RCC 7860 (cell line): ENCODE measurements at places on chromosomes 5 and 9.

- no peak for DNase-seq
These were observed 50.8 kb downstream of the CTSL start for GRCh38 chr9:87776481-87777379.

GRCh38 chr5:109546461-109546860 is 136.7 kb upstream of the PJA2 start:
- no peak for DNase-seq

- no peak for DNase-seq
These were observed 226.5 kb upstream of the MAP3K1 start for GRCh38 chr5:56588636-56589480.

DNA sequence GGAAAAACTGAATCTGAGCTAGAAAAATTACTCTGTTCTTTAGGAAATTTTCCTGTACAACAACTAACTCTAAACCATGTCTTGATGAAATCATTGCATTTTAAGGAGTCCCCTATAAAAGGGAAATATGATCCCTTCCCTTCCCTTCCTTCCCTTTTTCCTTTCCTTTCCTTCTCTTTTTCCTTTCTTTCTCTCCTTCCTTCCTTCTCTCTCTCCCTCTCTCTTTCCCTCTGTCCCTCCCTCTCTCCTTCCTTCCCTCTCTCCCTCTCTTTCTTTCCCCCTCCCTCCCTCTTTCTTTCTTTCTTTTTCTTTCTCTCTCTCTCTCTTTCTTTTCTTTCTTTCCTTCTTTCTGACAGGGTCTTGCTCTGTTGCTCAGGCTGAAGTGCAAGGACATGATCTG is 42.2 kb upstream of the MYO10 start:
- DNase-seq = no peak

GRCh38 chr5:135446615-135447014 is 533 bp downstream of the DCANP1 start:
- no peak for DNase-seq

- no peak for DNase-seq
These were observed 100.9 kb downstream of the GDNF start for GRCh38 chr5:37738865-37739488.

- DNase-seq = no peak
These were observed 1.4 kb upstream of the CEL start for GRCh38 chr9:133060417-133060841.

DNA sequence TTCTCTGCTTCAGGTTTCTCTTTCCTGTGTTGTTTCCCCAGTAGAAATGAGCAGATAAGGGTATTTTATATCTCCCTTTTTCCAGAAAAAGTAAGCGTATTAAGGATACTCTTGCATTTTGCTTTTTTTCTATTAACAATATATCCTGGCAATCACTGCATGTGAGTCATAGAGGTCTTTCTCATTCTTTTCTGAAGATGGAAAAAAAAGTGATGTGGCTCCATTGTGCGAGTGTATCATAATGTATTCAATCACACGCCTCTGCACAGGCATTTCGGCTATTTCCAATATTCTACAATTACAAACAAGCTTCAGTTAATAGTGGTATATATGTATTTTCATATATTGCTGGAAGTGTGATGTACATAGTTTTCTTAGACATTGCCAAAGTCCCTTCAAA is 155.9 kb downstream of the MED27 start:
- no peak for DNase-seq

DNA sequence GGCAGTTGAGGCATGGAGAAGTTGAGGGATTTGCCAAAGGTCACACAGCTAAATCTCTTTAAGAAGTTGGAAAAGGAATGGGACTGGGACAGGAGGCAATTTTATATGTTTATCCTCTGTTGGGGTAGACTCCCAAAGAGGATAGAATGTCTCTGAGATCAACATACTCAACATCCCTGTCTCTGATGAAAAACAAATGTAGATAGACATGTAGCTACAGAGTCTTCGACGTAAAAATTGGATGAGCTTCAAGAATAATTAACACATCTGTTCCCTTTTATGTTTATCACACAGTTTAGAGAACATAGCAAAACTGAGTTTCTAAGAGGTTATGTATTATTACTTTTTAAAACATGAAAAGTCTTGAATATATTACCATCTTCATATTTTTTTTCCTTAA is 204.6 kb upstream of the CD180 start:
- no peak for DNase-seq

GRCh38 chr9:22240619-22241018 is 206.0 kb upstream of the DMRTA1 start:
- peak; percentile 42 for DNase-seq

DNA sequence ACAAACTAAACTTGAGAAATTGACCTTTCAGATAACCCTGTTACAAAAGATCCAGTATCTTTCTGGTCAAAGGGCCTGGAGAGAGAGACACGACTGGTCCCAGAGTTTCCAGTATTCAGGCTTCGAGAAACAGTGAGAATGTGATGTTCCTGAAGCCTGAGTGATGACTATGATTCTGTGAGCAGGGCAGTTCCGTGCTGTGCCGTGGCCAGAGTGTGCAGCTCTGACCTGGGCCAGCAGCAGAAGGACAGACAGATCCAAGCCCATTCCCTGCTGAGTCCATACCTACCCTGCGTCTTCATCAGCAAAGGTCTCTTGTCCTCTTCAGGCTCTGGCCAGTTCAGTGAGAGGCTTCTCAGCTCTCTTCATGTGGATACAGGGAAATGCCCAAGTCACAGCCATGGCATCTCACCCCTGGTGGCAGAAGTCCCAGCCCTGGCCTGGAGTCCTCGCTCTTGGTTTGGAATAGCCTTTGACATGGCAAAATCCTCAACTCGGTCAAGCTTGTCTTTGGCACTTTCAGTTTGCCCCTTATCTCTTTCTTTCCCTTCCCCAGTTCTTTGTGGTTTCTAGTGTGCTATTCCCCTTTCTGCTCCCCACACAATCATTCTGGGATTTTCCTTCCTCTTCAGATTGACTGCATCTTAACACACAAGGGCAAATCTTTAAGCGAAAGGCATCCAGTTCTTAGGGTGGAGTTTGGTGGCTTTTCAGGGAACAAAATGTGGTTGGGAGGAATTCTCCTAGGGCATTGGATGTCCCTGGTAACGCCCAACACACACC is 107.7 kb downstream of the LIFR start:
- DNase-seq = peak; percentile 10

- DNase-seq = no peak
These were observed 896.6 kb downstream of the TLE1 start for GRCh38 chr9:80792726-80793125.

GRCh38 chr5:104325356-104325755 is 762.8 kb upstream of the NUDT12 start:
- DNase-seq = no peak

DNA sequence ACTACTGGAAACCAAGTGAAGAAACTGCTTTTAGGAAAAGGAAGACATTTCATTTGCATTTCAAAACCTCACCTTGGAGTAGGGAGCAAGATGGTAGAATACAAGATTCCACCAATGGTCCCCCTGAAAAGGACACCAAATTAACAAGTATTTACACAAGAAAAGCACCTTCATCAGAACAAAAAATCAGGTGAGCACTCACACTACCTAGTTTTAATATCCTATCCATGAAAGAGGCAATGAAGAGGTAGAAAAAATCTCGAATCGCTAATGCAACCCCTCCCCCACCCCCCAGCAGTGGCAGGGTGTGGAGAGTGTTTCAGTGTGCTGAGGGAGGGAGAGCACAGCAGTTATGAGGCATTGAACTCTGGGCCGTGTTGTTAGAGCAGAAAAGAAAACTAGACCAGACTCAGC is 1397.0 kb upstream of the C9orf72 start:
- no peak for DNase-seq

- peak; percentile 43 for DNase-seq
These were observed 5.8 kb upstream of the TRIM41 start for GRCh38 chr5:181217111-181217802.

DNA sequence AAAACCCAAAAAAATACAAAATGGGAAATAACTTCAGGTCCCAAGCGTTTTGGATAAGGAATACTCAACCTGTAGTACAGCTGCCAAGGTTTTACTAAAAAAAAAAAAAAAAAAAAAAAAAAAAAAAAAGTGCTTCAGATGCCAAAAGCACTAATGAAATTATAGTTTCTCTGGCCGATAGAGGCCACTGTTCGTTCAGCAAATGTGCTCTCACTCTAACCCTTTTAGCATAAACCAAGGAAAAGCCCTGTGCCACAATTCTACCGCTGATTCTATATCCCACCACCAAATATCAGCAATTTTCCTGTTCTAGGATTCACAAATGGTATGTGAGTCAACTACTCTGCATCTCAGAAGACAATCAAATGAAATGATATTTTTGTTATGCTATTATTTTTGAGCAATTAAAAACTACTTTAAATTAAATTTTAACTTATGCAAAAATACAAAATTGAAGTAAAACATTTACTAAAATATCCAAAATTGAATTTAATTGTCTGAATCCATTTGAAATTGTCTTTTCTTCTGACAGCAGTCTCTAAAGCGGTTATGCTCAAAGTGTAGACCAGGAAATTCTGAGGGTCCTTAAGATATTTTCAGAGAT is 79.8 kb downstream of the RICTOR start:
- peak; percentile 71 for DNase-seq

DNA sequence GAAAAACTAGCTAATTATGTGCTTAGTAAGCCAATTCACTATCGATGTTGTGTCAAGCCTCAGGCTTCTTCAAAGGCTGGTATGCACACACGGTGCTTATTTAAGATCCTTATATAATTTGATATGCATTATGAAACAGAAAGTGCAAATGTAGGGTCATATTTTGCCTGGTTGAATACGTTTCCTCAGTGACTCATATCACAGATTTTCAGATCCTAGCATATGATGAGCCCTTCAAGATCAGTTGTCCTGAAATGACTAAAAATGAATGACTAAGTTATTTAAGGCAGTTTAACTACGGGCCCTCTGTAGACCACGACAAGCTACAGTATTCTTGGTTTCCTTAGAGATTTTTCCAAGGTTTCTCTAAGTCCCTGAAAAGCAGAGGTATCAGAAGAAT is 778.3 kb downstream of the PRELID2 start:
- DNase-seq = peak; percentile 14

- DNase-seq = no peak
These were observed 48.8 kb upstream of the FBN2 start for GRCh38 chr5:128586848-128587247.

GRCh38 chr9:20144197-20144596 is 355.4 kb upstream of the SLC24A2 start:
- DNase-seq = no peak

- peak; percentile 20 for DNase-seq
These were observed 87.6 kb downstream of the ADAMTS6 start for GRCh38 chr5:65394087-65394486.

DNA sequence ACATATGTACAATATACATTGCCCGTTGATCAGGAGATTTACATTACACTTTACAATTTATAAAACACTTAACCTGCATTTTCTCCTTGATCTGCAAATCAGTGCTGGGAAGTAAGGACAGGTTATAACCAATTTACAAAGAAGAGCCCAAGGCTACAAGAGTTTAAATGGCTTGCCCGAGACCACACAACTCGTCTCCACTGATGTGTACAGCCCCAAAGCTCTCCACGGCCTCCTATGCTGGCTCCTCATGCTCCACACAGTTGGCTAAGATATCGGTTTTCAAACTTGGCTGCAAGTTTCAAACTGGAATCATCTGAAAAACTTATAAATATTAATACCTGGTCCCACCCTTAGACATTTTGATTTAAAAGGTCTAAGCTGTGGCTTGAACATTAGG is 10.3 kb downstream of the ACTL7B start:
- DNase-seq = no peak

GRCh38 chr5:155878991-155879575 is 447.9 kb upstream of the SGCD start:
- DNase-seq = no peak

DNA sequence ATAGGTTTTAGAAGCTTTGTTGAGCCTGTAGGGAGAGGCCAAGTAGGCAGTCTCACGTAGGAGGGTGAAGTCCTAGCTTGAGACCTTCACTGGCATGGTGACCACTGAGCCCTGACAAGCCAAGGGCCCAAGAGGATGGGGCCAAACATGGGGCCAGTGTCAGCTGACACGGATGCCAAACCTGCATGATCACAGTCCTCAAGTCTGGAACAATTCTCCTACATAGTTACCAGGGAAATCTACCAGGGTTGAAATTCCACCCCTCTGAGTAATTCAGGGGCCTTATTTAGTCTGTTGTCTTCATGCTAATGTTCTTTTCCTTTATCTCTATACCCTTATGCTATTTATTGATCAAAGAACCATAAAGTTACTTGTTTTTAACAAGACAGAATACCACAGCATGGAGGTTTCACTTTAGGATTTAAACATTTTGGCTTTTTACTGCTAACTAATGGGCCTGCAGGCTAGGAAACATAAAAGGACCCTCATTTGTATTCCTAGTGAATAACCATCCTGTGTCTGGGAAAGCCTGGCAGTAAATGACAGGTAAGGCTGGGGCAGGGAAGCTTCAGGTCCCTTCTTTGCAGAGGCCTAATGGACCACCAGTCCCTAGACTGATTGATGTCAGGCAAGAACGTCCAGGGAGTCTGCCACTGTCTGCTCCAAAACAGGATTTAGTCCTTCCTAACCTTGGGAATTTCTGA is 140.8 kb downstream of the FGF1 start:
- no peak for DNase-seq

GRCh38 chr9:136947955-136948510 is 3.0 kb downstream of the C8G start:
- no peak for DNase-seq

DNA sequence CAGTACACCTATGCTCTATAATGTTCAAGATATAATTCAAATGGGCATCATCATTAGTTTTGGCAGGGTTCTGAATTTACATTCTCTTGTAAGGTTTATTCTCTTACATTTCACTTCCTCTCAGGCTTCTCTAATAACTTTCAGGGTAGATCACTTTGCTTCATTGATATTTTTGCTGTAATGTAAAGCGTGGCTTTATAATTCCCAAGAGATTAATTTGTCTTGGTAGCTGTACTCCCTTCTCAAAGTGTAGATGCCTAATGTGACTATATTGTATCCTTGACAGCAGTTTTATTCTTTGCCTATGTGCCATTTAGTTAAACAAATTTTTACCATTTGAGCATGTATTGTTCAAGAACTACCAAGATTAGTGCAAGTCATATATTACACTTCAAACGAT is 889.1 kb downstream of the TAF11L14 start:
- DNase-seq = no peak

GRCh38 chr9:35690614-35691333 is 1.0 kb upstream of the TPM2 start:
- DNase-seq = no peak

- DNase-seq = peak; percentile 48
These were observed 304.7 kb upstream of the MSX2 start for GRCh38 chr5:174419540-174420132.
